HS-27A (cell line): ENCODE measurements at places on chromosomes 16 and 17.

DNA sequence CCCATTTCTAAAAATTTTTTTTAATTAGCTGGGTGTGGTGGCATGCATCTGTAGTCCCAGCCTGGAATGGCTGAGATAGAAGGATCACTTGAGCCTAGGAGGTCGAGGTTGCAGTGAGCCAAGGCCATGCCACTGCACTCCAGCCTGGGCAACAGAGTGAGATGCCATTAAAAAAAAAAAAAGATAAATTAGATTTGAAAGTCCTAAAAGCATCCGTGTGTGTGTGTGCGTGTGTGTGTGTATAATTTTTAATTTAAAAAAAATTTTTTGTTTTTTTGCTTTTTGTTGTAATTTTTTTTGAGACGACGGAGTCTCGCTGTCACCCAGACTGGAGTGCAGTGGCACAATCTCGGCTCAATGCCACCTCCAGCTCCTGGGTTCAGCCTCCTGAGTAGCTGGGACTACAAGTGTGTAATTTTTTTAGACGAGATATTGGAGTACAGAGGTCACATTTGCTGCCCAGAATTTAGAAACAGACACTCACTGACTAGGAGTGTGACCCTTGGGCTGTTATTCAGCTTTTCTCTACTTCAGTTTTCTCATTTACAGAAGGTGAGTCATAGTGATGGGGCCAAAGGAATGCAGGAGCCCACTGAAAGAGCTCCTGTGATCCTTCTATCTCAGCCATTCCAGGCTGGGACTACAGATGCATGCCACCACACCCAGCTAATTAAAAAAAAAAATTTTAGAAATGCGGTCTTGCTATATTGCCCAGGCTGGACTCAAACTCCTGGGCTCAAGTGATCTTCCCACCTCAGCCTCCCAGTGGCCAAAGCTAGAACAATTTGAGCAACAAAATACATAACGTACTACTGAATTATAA, 25.5 kb upstream of the TBX4 start:
- DNase-seq, result no peak

DNA sequence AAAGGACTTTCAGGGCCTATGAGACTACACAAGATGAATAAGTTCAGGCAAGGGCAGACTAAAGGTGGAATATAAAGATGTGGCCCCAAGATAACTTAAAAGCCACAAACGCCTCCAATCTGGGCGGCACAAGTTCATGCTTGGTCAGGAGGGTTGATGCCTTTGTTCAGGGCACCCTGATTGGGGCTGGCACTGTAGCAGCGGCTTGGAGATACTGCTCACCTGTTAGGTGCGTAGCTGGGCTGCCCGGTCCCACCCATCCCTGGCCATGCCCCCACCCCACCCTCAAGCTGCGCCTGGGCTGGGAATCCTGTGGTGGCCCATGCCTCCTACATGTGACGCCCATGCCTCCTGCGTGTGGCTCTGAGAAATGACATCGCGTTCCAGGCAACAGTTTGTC, 12.5 kb upstream of the SLC13A2 start:
- no peak for DNase-seq

DNA sequence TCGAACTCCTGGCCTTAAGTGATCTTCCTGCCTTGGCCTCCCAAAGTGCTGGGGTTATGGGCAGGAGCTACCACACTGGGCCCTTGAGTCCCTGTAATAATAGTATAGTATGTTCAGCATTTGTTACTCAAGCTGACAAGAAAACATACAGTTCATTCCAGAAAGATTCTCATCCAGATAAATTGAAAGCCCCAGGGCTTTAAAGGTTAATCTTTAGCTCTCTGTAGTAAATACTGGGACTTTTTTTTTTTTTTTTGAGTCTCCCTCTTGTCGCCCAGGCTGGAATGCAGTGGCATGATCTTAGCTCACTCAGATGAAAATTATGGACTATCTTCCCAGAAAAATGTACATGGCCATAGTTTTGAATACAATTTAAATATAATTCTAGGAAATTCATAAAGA, 11.0 kb downstream of the BRCA1 start:
- DNase-seq, result no peak

DNA sequence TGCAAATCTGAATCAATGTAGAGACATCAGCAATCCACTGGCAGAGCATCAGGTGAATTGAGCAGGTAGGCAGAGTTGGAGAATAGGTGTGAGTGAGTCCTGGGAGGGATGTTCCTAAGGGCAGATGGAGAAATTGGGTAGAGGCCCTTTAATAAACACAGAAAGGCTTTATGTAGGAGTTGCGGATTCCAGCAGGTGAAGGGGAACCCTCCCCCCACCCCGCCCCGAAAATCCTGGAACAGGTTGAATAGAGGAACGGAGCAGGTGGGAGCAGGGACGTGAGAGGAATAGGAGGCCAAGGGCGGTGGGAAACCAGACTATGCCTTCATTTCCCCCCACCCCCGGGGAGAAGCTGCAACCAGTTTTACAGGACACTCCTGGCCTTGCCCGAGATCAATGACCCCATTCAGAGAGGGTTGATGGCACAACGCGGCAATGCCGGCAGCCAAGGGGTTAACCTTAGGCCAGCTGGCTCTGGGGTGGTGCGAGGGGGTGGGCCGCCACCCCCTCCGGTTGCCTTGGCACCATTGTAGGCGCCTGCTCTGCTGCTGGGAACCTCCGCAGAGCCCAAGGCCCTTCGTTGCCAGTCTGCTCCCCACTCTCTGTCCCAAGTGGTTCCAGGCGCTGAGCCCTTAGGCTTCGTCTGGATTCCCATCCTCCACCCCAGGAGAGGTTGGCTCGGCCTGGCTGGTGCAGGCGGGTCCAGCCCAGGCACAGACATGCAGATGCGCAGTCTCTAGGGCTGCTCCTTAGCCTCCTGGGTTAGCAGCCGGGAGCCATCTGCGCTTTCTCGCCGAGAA, 814 bp upstream of the RUNDC3A start:
- DNase-seq, result no peak

DNA sequence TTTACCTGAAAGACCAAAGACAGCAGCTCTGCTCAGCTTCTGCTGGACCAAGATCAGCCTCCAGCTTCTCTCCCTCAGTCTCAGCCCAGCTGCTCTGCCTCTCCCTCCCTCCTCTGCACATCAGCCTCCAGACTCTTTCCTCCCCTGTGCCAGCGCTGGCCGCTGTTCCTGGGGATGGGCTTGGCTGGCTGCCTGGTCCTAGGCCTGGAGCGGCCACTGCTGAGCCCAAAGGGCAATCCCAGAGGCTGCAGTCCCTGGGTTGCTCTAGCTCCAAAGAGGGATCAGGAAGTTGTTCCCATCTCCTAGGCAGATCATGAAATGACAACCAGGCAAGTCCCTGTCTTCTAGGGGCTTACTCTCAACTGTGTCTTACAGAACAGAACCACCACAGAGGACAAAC, 31.3 kb downstream of the DCUN1D3 start:
- no peak for DNase-seq

DNA sequence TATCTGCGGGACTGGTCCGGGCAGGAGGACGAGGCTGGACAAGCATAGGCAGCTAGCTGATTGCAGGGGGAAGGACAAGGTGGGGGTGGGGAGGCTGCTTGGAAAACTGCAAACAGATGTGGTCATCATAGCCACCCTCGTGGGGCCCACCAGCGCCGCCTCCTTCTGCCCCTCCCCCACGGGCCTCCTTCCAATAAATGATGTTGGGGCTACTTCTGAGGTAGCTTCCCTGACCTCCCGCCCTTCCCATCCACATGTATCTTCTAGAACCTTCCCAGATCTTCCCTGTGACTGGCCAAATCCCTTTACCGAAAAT, 12.3 kb upstream of the CDC42EP4 start:
- no peak for DNase-seq

- DNase-seq, result no peak
These were observed 9.3 kb downstream of the ZNF629 start for GRCh38 chr16:30777591-30778297.

- DNase-seq, result no peak
These were observed 44.9 kb downstream of the TBX4 start for GRCh38 chr17:61496957-61497653.

GRCh38 chr17:2796164-2797125, at the start of gene RAP1GAP2:
Gene RAP1GAP2, plus strand, starts transcription at chr17:2796438. Its CDS starts 90 bp downstream, at chr17:2796528.
- DNase-seq, result no peak

GRCh38 chr17:57697891-57698711, 47.0 kb downstream of the CCDC182 start:
- no peak for DNase-seq

- no peak for DNase-seq
These were observed 36.9 kb downstream of the DYNLRB2 start for GRCh38 chr16:80577485-80578280.

DNA sequence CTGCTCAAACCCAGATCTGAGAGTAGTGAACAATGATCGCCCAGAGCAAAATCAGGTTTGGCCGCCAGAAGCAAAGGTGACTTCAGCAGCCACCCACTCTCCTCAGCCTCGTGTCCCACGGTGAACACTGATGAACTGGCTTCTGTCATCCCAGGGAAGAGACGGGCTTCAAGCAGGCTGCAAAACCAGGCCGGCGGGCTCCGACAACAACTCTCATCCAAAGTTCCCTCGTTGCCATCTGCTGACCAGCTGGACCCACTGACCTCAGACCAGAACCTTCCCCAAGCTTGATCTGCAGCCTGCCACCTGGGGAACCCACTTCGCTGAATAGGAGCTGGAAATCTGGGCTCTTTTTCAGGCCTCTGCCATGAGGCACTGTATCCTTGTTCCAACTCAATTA, 69.6 kb upstream of the MRTFB start:
- no peak for DNase-seq

DNA sequence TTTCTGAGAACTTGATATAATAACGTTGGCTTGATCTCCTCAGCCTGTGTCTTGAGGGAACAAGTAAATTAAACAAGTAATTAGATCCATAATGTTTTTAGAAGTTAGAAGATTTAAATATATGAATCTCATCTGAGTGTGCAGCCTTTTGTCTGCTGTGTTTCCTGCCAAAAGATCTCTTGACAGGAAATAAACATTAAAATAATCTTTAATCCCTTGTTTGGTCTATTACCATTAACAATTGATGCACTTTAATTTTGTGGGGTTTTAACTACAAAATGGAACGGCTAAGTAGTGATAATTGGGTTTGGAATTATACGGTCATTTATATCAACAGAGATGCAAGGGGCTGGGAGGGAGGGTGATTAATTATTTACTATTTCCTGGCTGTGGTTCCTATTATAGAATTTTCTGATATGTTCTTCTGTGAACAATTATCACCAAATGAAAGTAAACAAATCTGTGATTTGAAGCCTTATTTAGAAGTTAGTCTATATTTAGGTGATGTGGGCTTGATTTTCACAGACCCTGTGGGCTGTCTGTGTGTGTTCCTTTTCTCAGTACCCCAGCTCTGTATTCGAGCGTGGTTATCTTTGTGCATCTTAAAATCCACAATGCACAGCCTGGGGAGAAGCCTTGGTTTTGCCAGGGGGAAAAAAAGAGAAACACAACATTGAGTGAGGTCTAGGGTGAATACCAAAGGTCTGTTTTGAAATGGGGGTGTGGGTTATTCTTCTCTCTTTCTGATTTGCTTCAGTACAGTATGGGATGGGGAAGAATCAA, 556.1 kb downstream of the WWOX start:
- DNase-seq, result no peak

DNA sequence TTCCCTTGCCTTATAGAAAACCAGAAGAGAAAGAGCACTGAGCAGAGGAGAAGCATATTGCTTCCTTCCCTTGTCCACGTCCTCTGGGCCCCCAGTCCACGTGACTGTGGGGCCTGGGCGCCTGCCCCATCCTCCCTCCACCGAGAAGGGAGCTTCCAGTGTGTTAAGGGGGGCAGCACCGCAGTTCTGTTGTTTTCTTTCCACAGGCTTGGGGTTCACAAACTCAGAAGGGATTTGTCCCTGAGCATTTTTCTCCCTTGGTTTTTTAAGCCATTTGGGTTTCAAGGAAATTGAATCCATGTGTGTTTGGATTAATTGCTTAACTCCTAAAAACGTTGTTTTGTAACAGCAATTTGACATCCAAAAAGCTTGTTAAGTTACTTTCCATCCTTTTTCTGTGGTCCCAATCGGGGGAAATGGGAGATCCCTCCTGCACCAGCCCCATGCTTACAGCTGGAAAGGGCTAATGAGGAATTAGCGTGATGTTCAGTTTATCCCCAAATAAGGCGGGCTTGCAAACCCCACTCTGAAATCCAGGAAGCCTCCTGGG, 347.5 kb upstream of the TNRC6C start:
- no peak for DNase-seq

DNA sequence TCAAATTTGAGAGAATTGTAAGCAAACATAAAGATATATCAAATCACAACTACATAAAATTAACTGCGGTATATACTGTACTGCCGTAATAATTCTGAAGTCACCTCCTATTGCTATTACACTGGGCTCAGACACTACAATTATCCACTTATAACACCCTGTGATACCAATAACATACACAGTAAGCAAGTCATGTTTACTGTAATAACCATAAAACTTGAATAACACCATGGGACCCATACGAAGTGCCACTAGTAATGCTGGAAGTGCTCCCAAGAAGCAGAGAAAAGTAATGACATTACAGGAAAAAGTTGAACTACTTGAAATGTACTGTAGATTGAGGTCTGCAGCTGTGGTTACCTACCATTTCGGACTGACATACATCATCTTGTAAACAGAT, 24.0 kb downstream of the CMC2 start:
- DNase-seq, result no peak

GRCh38 chr16:11201498-11202259, 54.3 kb downstream of the SOCS1 start:
- peak; percentile 79 for DNase-seq

GRCh38 chr17:38334480-38335364, 9.0 kb downstream of the GPR179 start:
- no peak for DNase-seq

- DNase-seq, result no peak
These were observed 8.2 kb downstream of the USP22 start for GRCh38 chr17:21034340-21035235.

- DNase-seq, result no peak
These were observed 3.1 kb downstream of the CLCN7 start for GRCh38 chr16:1471569-1472194.

- no peak for DNase-seq
These were observed 161.5 kb downstream of the CCT6B start for GRCh38 chr17:34799751-34800150.

- no peak for DNase-seq
These were observed 7.8 kb upstream of the TBC1D3B start for GRCh38 chr17:36184023-36184765.

GRCh38 chr16:87856791-87857228, 12.5 kb downstream of the SLC7A5 start:
- no peak for DNase-seq

GRCh38 chr17:9144502-9145249, 123.4 kb downstream of the NTN1 start:
- no peak for DNase-seq

- no peak for DNase-seq
These were observed 118.3 kb upstream of the FOXF1 start for GRCh38 chr16:86391984-86392383.

GRCh38 chr16:79509211-79509631, 91.3 kb downstream of the MAF start:
- no peak for DNase-seq

- peak; percentile 64 for DNase-seq
These were observed 717 bp downstream of the UBE2Z start for GRCh38 chr17:48908853-48909394.

- no peak for DNase-seq
These were observed 42.4 kb downstream of the AMFR start for GRCh38 chr16:56382901-56383355.
